ENCODE measurements at places on chromosomes 13 and 19.

GRCh38 chr19:49691243-49692146, 579 bp downstream of the CPT1C start:
- peak; percentile 63 for DNase-seq

DNA sequence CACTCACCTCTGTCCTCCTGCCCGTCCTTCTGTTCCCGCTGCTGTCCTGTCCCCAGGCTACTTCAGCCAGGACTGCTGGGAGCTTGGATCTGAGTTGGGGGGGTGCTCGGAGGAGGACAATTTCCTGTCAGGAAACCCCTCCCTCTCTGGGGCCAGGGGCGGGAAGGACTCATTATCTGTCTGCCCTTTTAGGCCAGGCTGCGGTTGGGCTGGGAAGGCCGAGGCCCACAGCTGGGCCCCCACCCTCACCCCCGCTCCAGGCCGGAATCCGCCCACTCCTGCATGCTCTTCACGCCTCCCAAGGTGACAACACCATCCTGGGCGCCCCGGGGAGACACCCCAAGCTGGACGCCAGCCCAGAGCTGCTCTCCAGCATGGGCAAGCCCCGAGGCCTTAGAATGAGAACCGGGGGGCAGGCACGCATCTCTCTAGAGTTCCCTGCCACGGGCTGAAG, at the start of gene EXOC3L2:
TSS of gene EXOC3L2 (minus strand) at position 74 of the 454 bp plus-strand sequence. CDS start 6,362 bp downstream, outside the sequence.
- no peak for DNase-seq

- DNase-seq: no peak
Measured at GRCh38 chr13:24520733-24521132, 8.2 kb upstream of the PARP4 start.

- no peak for DNase-seq
Measured at GRCh38 chr19:9735986-9736385, 32.6 kb downstream of the ZNF846 start.

Measured in AG10803 (cell line).